ENCODE measurements at places on chromosomes 4 and X. TPM values are rescaled to one million over a fixed set of nuclear protein-coding genes. Genes with fewer than 3 reads are reported as not detected.

- no peak for DNase-seq
Observed at GRCh38 chr4:36574816-36575215, 293.4 kb downstream of the DTHD1 start.

DNA sequence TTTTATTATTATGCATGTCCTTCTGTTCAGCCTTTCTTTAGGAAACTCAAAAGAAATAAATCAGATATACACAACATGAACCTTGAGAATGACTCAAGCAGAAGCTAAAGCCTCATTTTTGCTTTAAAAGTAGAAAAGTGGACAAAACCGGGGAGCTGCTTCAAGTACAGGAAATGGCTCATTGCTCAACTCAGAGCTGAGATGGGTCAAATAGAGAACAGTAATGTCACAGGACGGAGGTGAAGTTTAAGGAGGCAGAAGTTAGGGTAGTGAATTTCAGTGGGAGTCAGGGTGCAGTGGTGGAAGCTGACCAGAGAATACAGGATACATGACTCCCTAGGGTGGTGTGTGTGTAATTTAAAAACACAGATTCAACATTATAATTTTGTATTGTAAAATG, 22.2 kb downstream of the PHKA2 start:
- DNase-seq = no peak

DNA sequence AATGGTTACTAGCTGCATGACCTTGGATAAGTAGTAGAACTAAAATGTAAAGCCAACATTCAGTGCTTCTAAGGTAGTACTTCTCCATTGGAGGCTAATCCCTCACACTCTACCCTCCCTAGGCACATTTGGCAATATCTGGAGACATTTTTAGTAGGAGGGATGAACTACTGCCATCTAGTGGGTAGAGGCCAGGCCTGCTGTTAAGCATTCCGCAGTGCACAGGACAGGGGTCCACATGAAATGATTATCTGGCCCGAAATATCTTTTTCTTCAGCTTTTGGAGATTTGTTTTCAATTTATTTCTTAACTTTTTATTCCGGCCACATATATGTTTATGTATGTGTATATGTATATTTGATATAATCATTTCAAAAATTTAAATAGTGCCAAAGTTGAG, 36.0 kb upstream of the SPANXC start:
- DNase-seq = peak; percentile 22

DNA sequence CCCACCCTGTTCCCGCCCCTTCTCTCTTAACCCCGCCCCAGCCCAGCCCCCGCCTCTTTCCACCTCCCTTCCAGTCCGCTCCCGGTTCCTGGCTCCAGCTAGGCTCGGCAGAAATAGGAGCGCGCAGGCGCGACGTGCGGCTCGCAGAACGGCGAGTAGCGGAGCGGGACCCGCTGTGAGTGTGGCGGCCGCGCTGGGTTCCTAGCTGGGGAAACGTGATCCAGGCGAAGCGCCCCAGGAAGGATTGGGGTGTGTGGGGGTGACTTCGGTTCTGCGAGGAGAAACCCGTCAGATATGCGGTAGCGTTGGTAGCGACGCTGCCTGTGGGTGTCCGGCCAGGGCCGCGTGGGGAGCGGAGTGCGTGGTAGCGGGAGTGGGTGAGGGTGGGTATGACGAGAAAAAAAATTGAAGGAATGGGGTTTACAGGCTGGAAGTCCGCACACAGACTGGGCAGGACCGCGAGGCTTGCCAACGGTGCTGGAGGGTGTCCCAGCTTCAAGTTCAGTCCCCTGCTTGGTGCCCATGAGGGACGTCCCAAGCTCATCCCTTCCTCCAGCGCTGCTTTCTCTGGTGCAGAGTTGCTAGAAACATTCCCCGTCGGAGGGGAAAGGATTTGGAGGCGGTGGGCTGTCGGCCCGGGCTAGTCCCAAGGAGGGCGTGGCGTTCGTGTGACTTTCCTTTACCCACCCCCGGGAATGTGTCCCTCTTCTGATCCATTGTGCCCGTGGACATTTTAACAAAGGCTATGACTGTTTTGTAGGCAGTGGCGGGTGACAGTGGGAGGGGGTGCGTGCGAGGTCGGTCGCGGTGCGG, at the start of gene PRRG1:
PRRG1 (plus strand) TSS at position 144 of the 813 bp plus-strand sequence. CDS start 56,886 bp downstream, outside the sequence.
- peak; percentile 82 for DNase-seq

DNA sequence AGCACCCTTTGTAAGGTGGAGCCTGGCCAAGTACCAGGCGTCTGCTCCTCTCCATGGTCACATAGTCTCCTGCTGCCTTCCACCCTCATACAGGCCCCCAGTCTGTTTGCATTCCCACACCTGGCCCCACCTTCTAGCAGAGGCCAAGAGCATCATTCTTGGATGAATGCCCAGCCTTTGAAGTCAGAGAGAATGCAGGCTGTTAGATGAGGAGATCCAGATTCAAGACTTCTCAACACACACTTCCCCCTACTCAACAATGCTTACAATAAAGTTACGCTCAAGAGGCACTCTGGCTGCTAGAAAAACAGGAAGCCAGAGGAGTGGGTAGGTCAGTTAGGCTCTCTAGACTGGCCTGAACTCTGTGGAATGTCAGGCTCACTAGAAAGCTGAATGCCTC, 43.3 kb downstream of the SHROOM4 start:
- DNase-seq = no peak

GRCh38 chr4:56701161-56701480, 20.0 kb upstream of the HOPX start:
- DNase-seq = no peak

- DNase-seq = no peak
Observed at GRCh38 chr4:155795991-155796390, 37.2 kb downstream of the GUCY1B1 start.

GRCh38 chr4:26424838-26425237, 65.4 kb downstream of the CCKAR start:
- DNase-seq = no peak

GRCh38 chr4:145760961-145761929, 81.3 kb downstream of the C4orf51 start:
- no peak for DNase-seq

DNA sequence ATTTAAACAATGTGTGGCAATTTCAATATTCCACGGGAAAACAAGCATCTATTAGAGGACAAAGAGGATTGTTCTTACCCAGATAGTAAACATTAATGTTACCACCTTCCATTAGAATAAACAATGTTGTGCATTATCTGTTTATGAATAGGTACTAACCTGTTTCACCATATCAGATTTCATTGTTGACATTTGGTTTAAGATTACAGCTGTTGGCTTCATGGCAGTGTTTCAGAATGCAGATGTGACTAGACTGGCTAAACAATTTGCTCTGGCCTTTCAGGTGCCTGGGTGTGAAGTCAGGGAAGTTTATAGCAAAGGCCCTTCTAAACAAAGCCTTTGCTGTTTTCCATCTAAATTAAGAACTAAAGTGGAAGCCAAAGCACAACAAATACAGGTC, 464.7 kb upstream of the FAM47C start:
- DNase-seq = no peak

DNA sequence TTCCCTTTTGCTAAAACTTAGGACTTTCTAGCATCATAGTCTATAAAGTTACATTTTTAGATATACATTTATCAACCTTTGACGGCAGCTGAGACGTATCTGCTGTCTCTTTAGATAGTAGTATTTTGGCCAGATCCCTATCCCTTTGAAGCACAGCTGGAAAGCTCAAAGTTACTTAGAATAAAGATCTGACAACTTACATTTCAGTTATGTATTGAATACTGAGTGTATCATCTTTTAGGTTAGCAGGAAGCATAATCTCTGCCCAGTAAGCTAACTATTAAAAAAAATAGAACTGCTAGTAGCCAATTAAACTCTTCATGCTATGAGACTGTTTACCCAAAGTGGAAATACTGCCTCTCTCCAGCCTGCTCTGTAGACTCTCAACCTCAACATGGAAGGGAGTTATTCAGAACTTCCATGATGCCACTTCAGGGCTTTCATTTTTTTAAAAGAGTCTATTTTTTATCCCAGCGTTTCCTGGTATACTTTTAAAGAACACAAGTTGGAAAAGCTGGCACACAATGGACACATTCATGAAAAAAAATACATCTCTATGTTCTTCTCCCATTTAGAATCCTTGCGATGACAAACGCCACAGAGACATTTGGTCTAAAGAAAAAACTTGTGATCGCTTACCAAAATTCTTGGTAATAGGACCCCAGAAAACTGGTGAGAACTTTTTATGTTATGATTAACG, 126.3 kb downstream of the PRSS12 start:
- DNase-seq = no peak

- DNase-seq = no peak
Observed at GRCh38 chr4:161186750-161187149, 977.0 kb downstream of the FSTL5 start.

DNA sequence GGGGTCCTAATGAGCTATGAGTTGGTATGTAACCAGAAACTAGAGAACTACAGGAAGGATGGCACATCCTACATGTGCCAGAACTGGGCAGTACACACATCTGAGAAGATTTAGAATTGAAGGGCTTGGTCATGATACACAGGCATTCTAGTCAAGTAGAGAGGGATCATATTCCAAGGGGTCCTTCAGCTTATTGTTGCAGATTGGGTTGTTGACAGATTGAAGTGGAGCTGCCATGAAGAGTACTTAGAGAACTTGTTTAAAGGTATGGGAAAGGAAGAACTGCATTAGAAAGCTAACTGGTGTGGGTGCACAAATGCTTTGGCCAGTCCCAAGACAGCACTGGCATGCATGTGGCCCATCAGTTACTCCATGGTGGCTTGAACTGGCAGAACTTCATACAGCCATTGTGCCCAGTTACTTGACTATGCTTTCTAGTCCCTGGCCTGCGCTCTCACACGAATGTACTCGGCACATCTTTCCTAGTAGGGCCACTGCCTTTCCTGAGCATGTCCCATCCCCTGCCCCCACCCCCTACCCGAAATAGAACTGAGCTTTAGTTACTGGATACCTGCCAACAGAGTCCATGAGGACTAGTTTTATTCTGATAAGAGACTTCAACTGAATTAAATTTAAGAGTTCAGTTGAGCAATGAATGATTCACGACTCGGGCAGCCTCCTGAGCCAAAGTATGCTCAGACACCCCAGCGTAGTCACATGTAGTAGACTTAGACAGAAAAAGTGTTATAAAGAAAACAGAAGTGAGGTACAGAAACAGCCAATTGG, 64.0 kb downstream of the CCNG2 start:
- no peak for DNase-seq

GRCh38 chr4:78323439-78323838, 228.1 kb upstream of the ANXA3 start:
- DNase-seq = no peak

DNA sequence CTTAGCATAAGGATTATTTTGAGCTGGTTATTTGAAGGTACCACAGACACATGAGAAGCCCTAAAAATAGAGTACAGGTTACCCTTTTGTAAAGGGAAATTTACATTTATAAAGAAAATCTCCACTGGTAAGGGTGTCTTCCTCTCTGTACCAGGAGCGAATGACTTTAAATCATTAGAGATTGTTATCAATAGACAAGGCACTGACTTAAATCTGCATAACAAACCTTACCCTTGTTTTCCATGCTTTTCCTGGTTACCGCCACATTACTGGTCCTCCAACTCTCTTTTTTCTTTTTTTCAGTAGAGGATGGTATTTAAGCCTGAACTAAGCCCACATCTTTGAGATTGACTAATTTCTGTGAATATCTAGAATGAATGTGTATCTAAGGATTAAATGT, 129.8 kb downstream of the SLC7A11 start:
- no peak for DNase-seq

DNA sequence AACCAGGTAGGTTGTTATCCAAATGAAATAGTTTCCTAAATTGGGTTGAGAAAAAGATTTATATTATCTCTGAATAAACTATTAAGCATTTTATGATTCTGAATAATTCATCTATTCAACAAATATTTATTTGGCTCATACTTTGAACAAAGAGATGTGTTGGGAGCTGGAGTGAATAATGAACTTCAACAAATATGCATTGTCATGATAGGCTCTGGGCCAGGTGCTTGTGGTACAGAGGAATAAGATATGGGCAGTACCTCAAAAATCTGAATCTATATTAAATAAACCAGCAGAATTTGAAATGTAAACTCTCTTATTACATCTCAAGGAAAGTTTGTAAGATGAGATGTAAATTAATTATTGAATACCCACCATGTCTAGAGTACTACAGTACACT, 75.7 kb upstream of the DCLK2 start:
- DNase-seq = no peak

- DNase-seq = no peak
Observed at GRCh38 chr4:125097729-125098128, 217.0 kb upstream of the FAT4 start.

DNA sequence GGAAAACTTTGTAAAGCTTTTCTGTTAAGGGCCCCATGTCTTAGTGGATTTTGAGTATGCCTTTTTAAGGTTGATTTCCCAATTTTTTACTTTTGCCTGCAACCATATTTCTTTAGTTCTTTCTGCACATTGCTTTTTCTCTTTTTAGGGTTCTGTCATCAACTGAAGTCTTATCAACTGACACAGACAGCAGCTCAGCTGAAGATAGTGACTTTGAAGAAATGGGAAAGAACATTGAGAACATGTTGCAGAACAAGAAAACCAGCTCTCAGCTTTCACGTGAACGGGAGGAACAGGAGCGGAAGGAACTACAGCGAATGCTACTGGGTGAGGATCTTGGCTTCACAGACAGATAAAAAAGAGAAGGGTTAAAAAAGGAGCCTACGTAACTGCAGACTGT, 27.8 kb downstream of the TAF1 start:
- no peak for DNase-seq

DNA sequence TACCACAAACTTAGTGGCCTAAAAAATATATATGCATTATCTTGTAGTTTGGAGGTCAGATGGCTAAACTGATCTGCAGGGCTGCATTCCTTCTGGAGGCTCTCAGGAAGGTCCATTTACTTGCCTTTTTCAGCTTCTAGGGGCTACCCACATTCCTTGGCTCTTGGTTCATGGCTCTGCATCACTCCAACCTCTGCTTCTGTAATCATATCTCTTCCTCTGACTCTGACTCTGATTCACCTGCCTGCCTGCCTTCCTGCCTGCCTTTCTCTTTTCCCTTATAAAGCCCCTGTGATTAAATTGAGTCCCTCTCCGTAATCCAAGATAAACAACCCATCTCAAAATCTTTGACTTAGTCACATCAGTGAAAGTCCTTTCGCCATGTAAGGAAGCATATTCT, 25.0 kb upstream of the FRMPD4 start:
- DNase-seq = no peak

- no peak for DNase-seq
Observed at GRCh38 chrX:47564438-47565085, 3.6 kb downstream of the ARAF start.

PNMA5 gene
- total RNA-seq = 13.9 TPM

SMAD1 gene
- 37.6 TPM for total RNA-seq

EDA gene
- 4.3 TPM for total RNA-seq

CENPVL2 gene
- 5.9 TPM for total RNA-seq

IL13RA2 gene
- 9.7 TPM for total RNA-seq

ZBTB49 gene
- 26.7 TPM for total RNA-seq

NXF2 gene
- 18.0 TPM for total RNA-seq

ABCG2 gene
- total RNA-seq = 9.5 TPM

SSX3 gene
- 12.8 TPM for total RNA-seq

ATP8A1 gene
- total RNA-seq = 18.8 TPM

UGT2B11 gene
- total RNA-seq = 0.12 TPM

CPLX1 gene
- 5.5 TPM for total RNA-seq

Data from testis (tissue), 5 donors.